ENCODE measurements at places on chromosomes 5 and 9.

- no peak for DNase-seq
These were observed 11.3 kb downstream of the C5orf15 start for GRCh38 chr5:133957080-133957479.

DNA sequence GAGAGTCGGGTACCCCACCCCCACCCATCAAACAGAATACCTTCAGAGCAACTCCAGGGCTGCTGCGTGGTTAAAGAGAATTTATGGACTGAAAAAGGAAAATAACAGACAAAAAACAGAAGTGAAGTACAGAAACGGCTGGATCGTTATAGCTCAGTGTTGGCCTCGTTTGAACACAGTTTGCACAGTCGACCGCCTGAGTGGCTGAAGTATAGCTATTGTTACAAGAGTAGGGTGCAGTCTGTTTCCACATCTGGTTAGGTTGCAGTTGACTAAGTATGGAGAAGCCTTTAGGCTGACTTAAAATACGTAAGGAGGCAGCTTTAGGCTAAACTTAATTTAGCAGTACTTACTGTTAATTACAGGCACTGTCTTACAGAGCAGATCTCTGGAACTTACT, 121.2 kb downstream of the GCNT1 start:
- no peak for DNase-seq

DNA sequence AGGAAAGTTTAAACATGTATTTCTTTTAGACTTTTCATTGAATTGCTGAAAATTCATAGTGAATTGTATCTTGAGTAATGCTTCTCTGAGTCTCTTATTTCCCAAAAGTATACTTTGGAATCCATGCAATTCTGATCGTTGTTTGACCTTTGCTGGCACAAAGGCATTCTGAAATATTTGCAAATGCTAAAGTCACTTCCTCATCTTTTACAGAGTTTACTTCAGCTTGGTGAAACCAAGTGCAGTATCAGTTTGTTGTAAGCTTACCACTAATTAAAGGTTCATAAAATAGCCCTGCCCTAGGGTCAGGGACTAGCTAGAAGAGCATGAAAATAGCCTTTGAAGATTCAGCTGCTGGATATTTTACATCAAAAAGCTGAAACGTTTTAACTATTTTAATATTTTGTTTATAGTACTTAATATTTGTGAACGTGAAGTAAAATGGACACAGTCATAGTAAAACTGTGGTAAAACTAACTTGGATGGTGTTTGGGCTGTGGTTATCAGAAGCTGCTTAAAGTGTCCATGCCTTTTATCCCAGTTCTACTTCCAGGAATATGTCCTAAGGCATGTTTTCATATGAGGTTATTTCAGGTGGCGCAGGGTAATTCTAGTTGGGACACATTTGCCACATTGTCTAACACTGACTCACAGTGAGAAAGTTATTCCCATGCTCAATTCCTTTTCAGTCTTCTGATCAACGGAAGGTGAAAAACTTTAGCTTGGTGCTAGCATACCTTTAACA, 45.3 kb downstream of the SLC22A5 start:
- DNase-seq = peak; percentile 77

- DNase-seq = peak; percentile 94
These were observed 28.0 kb upstream of the ADAM19 start for GRCh38 chr5:157603333-157604190.

DNA sequence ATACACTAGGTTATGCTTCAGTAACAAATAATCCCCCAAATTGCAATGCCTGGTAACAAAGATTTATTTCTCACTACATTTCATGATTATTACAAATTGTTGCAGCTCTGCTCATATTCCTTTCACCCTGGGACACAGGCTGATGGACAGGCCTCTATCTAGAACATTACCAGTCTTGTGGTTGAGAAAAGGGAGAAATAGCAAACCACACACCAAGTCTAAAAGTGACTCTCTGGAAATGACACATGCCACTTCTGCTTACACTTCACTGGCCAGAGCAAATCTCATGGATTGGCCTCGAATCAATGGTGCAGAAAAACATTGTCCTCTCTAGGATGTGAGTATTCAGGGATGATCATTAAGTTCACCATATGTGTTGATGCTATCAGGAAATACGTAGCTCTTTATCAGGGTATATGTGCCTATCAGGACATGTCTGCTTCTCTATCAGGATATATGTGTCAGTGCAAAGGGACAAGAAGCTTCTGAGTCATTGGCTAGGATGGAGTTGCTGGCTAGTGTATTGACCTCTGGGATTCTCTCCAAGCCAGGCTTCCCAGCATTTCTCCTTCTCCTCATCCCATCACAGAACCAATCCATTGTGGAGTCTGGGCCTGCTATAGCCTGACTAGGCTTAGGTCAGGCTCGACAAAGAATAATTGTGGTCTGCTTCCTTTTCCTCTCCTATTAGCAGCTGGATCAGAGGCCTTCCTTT, 91.1 kb upstream of the CEP78 start:
- DNase-seq = peak; percentile 8

GRCh38 chr5:180136630-180137381, 65.2 kb upstream of the RNF130 start:
- no peak for DNase-seq

- no peak for DNase-seq
These were observed 412.7 kb downstream of the CDH10 start for GRCh38 chr5:24232041-24232440.

All from EH (cell line).